ENCODE measurements at places on chromosomes 4 and X.
A peak's percentile ranks its signal among the peaks of the same experiment; 100 is the strongest.

- no peak for DNase-seq
Measured at GRCh38 chr4:75723163-75724065, 963 bp upstream of the USO1 start.

GRCh38 chr4:103754844-103755243, 35.1 kb upstream of the TACR3 start:
- no peak for DNase-seq

DNA sequence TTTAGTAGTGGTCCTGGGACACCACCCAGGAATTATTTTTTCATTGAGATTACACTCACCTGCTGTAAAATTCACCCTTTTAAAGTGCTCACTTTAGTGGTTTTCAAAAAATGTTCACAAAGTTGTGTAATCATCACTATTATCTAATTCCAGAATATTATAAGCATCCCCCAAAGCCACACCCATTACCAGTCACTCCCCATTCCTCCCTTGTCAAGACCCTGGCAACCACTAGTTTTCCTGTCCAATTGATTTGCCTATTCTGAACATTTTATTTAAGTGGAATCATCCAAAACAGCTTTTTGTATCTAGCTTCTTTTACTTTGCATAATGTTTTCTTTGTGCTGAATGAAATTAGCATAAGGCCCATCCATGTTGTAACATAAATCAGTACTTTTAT, 12.7 kb upstream of the CXCL6 start:
- no peak for DNase-seq

DNA sequence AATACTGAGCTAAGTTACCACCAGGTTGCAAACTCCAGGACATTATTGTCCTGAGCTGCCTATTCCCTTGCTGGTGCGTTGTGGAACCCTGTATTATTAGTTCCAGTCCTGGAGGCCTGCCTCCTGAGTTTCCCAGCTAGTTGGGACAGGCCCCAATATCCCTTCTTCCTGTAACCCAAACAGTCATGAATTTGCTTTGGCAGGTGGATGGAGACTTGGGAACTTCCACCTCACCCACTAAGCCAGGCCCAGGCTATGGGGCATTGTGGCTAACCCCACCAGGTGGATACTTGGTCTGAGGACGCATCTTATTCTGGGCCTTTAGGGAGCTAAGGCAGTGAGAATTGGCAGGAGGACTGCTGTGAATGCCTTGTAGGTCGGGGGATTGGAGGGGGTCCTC, 5.0 kb downstream of the RBM3 start:
- DNase-seq: no peak

GRCh38 chrX:110722135-110722534, 73.5 kb downstream of the CHRDL1 start:
- DNase-seq: no peak

- no peak for DNase-seq
Measured at GRCh38 chr4:140935254-140935653, 179.1 kb upstream of the TBC1D9 start.

- no peak for DNase-seq
Measured at GRCh38 chr4:169236873-169237626, 33.7 kb downstream of the SH3RF1 start.

- DNase-seq: peak; percentile 77
Measured at GRCh38 chrX:48938721-48939425, 18.5 kb downstream of the OTUD5 start.

DNA sequence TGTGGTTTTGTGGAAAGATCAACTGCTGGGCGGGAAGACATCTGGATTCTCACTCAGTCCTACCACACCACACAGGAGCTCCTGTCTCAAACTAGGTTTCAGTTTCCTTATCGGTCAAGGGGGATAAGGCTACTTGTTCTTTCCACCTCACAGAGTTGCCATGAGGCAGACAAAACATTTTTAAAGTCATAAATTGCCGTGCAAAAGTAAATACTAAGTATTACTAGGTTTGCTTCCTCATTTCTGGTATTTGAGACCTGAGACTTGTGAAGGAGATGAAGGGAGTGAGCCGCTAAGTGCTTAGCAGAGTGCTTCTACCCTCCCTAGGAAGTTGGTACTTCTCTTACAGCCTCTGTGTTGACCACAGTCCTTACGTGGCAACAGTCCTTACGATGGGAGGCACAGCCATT, 1.5 kb downstream of the LAP3 start:
- DNase-seq: no peak

GRCh38 chr4:123244137-123244536, 152.5 kb upstream of the SPRY1 start:
- DNase-seq: no peak

GRCh38 chrX:78653118-78653822, 5.9 kb downstream of the RTL3 start:
- DNase-seq: no peak

GRCh38 chrX:55867708-55868107, 150.2 kb downstream of the RRAGB start:
- DNase-seq: no peak

GRCh38 chr4:3098346-3098745, 23.9 kb downstream of the HTT start:
- DNase-seq: no peak
